ENCODE measurements at places on chromosomes 5 and 9.

GRCh38 chr5:22223079-22223478 lies 630.1 kb downstream of the CDH12 start:
- DNase-seq: no peak

GRCh38 chr5:4640795-4641194 lies 499.3 kb upstream of the ADAMTS16 start:
- no peak for DNase-seq

- no peak for DNase-seq
Observed at GRCh38 chr5:130222573-130222972, 318.3 kb downstream of the CHSY3 start.

DNA sequence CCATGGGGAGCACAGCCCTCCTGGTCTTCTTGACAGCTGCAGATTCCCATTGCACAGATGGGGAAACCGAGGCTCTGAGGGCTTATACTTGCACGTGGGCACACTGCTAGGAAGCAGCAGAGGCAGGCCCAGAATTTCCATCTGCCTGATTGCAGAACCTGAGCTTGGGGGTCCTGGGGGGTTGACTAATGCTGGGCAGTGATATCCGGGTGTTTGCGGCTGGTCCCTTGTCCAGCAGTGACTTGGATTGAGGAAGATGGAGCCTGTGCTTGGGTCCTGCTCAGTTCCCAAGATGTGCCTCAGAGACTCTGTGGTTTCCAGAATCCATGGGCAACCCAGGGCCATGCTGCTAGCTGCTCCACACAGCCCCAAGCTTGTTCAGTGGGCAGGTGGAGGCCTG lies 91.2 kb downstream of the PHF2 start:
- DNase-seq: no peak

DNA sequence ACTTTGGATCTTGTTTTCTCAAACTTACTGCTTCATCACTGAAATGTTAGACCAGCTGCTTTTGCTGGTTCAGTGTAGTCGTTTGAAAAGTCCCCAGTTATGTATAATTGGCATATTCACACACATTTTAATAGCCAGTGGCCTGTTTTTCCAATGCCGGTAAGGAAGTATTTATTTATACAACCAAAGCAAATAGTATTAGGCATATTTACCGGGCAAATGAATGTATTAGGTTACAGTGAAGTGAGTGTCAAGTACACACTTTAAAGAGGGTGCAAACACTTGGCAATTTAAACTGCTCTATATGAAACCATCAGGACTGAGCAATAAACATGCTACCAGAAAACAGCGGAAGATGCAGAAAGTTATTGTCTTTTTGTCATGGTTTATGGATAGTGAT lies 242.9 kb downstream of the MCTP1 start:
- DNase-seq: no peak

DNA sequence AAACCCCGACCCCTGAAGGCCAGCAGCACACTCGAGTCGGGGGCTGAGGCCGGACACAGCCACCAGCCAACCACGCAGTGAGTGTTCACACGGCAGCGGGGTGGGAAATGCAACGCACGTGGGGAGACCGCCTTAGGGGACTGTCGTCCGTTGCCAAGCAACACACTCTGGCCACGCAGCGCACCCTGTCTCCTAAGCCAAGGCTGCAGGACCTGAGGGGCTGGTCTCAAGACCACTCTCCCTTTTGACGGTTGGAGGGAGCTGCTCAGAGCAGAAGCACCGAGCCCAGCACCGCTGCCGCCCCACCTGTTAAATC lies 7.5 kb downstream of the BRD9 start:
- no peak for DNase-seq

DNA sequence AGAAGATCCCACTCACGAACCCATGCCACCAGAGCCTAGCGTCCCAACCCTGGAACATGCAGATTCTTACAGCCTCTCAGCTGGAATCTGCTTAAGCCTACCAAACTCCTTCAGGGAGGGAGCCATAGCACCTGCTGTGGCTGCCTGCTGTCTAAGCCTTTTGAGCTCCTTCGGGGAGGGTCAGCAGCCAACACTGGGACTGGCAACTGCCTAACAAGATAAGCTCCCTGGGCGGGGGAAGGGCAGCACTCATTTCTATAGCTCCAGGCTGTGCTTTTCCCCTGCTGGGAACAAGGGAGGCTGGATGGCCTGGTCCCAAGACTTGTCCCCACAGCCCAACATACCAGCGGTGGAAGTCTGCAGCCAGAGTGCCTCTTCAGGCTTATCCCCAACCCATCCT lies 199.1 kb upstream of the OR13F1 start:
- no peak for DNase-seq

DNA sequence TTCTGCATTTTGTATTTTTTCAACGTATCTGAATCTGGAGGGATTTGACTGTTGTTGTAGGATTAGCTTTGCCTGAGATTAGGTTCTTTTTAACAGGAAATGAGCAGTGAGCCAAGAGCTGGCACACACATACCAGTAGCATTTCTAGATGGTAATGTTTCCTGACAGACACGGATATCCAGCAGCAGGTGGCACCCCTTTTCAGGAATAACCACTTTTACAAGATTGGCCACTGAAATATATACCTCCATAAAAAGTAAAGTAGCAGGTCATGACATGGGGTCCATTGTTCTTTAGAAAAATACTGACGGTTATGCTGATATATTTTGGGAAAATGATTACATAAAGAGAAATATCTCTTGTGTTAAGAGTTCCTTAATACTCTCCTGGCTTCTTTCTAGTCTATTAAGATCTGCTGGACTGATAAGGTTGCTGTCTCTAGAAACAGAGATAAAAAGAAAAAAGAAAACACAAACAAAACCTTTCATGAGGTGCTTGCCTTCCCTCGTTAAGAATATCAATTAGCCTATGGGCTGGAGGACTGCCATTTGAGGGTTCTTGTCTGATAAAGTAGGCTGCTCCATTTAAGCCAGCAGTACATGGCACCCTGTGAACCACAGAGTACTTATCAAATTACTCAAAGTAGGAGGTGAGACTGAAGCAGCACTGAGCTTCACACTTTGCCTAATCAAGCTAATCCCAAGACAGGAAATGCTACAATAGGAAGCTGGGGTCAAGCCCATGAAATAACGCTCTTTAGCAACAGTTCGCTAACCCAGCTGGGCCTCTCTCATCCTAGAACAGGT lies 101.6 kb upstream of the PCA3 start:
- no peak for DNase-seq

DNA sequence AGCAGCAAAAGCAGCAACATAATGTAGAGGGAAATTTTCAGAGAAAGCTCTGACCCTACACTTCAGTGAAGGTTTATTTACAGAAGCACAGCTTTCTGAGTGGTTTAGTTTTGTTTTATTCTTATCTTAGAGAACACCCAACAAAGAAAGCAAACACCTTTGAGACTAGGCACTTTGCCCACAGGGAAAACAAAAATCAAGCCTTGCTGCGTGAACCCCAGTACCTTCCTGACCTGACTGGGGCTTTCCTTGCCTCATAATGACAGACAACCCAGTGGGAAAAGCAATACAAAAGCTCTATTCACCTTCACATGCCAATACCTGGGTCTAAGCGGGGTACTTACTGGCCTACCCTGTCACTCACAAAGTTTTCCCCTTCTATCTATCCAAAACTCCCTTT lies 189.8 kb downstream of the HINT1 start:
- DNase-seq: no peak

- DNase-seq: no peak
Observed at GRCh38 chr9:96612105-96612965, 7.3 kb downstream of the CDC14B start.

GRCh38 chr5:42949348-42950115 lies 90.6 kb downstream of the ANXA2R start:
- DNase-seq: peak; percentile 30

- no peak for DNase-seq
Observed at GRCh38 chr5:54230936-54231685, 79.3 kb downstream of the ARL15 start.

DNA sequence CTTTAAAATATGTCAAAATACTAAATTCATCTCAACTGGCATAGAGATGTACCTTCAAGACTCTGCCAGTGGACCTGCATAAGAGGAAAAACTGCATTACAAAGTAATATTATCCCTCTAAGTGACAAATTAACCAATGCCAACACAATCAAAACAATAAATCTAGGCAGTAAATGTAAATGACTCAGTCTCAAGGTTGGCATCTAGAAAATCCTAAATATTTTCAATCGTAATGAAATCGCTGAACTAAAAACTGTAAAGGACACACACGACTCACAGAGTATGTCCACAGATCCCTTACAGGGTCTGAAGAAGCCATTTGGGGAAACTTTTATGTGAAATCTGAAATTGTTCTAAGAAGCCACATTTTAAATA lies 31.2 kb downstream of the ERMP1 start:
- no peak for DNase-seq

DNA sequence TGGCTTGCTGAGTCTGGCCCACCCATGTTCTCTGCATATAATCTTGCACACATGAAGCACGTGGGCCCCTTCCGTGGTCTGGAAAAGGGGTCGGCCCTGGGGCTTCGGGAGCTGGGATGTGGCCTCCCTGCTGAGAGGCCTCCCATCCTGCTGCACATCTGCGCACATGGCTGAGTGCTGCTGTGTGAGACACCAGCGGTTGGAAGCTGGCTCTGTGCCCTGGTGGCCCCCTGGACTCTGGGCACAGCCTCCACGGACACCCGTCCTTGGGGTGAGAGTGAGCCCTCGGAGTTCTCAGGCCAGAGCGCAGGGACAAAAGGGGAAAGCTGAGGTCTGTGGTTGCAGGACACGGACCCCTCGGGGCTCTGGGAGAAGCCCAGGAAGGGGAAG lies 115.8 kb downstream of the RXRA start:
- no peak for DNase-seq

- DNase-seq: no peak
Observed at GRCh38 chr5:170504616-170505266, 921 bp downstream of the KCNIP1 start.

- no peak for DNase-seq
Observed at GRCh38 chr5:59922220-59922619, 28.7 kb upstream of the PDE4D start.

DNA sequence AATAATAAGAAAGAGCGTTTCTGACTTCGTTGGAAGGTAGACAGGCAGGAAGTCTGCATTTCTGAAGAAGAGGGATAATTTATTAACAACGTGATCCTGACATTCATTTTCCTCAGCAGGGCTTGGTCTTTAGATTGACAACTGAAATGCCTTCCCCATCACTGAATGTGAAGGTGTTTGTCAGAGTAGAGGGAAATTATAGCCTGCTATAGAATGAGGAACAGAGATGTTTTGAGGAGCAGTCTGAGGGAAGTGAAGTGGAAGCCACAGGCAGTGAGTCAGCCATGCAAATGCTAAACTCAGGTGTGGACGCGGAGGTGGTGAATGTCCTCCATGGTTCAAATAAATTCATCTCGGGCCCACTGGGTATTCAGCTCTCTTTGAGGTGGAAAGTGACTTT lies 30.5 kb downstream of the C7 start:
- no peak for DNase-seq

DNA sequence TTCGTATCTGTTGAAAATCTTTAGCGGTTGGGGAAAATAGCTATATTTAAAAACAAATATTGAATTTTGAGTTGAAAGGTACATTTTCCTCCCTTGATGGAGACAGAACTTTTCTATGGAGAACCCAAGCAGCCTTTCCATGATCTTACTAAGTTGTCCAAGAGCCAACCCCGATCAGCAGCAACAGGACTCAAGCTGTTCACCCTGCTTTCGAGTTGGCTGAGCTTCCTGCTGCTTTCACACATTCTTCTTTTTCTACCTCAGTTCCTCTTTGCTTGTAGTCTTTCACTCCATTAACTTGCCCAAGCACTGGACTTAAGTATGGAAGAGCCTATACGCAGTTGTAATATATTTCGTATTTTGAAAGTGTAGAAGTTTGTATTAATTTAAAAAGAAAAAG lies 59.4 kb downstream of the IL6ST start:
- no peak for DNase-seq

GRCh38 chr9:16352791-16353401 lies 517.6 kb downstream of the BNC2 start:
- DNase-seq: no peak

GRCh38 chr9:135176284-135176683 lies 88.8 kb downstream of the OLFM1 start:
- DNase-seq: no peak

DNA sequence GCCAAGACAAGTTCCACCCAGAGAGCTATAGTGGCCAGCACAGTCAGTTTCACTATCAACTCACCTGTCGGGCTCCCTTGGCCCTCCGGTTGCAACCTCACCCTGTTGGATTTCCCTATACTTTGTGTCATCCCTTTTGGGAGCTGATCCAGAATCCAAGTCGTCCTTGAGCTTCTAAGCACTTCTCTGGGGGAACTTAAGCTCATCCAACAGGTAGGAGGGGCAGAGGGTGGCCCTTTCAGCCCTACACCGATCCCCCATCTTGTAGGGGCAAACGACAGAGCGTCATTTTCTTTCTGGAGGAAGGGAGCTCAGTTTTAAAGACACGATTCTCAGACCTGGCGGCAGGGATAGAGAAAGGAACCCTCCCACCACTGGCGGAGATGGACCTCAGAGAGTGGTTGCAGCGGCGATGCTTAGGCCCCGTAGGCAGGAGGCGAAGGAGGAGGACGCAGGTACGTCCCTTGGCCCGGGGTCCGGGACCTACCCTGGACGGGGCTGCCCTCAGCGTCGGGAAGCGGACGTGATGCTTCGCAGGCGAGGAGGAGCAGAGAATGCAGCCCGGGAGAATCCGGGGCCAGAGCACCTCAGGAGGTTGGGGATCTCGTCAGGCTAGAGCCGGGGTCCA lies 519 bp downstream of the ZER1 start:
- DNase-seq: peak; percentile 46

GRCh38 chr5:54180630-54181031 lies 129.7 kb downstream of the ARL15 start:
- DNase-seq: no peak

GRCh38 chr5:168612996-168613395 lies 33.8 kb upstream of the PANK3 start:
- no peak for DNase-seq

DNA sequence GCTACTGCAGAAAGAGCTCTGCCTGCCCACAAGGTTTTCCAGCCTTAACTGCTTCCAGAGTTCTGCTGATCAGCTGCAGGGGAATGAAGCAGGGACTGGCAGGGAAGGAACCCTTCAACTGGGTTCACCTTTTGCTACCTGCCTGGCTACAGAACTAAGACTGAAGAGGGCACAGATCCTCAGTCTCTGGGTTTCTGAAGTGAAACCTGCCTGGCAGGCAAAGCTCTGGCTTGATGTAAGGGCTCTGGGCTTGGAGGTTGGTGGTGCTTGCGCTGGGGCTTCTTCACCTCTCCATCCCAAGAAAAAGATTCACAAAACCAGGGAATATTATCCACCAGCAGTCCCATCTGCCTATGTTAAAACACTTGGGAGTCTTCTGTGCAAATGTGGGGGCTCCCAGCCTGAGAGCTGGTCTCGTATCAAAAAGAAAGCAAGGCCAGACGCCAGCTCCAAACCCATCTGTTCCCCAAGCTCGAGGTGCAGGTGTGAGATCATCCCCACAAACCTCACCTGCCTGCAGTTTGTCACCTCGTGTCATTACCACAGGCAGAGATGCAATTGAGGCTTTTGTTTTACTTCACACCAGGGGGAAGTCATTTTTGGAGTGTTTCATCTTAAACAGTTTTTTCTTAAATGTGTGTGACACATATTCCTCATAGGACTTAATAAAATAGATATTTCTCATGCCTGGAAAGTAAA lies 58.3 kb downstream of the BNC2 start:
- DNase-seq: no peak
